ENCODE measurements at places on chromosomes 12 and 14.
A peak's percentile ranks its signal among the peaks of the same experiment; 100 is the strongest.

DNA sequence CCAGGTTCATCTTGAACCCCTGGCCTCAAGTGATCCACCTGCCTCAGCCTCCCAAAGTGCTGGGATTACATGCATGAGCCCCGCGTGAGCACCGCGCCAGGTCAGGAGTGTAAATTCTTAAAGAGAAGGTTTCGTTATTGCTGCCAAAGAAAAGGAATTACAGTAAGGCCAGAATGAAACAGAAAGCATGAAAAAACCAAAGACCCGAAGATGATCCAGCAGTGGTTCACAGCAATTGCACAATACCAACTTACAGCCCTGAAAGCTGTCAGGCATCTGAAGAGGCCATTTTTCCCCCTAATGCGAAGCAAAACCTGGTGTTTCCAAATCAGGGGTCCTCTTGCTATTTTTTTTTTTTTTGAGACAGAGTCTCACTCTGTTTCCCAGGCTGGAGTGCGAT, 10.3 kb downstream of the RBM23 start:
- no peak for DNase-seq

GRCh38 chr12:87439990-87440827, 589.0 kb downstream of the C12orf50 start:
- no peak for DNase-seq

DNA sequence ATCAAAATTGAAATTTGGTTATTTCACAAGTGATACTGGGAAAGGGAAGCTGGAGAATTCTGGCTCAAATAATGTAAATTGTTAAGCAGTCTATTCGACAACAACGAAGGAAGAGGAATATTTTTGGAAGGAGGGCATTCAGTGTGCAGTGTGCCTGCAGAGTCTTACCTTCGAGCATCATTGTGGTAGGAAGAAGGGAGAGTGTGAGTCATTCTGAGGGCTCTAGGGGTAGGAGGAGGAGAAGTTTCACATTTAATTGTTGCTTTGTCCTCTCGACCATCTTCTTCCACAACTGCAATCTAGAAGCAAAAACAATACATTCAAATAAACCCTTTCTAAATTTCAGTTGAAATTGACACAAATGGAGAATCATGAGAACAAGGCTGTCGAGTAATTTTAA, 263.0 kb downstream of the ACSS3 start:
- DNase-seq: no peak

DNA sequence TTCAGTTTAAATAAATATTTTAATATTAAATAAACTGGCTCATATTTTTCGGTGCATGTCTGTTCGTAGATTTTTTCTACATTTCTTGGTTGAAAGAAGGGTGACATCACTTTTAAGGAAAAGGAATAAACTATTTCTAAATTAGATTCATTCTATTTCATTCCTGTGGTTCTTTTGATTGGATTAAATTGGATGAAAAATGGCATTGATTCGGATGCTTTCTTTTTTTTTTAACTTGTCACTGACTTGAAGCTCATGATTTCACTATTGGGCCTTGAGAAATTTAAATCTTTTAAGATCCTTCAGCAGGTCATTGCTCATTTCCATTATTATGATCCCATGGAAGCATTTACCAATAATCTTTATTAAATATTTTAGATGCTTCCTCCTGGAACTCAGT, 113.1 kb upstream of the RASSF8 start:
- no peak for DNase-seq

GRCh38 chr14:93232159-93232558, 25.1 kb downstream of the UBR7 start:
- DNase-seq: no peak

GRCh38 chr12:66603461-66603860, 75.4 kb downstream of the GRIP1 start:
- DNase-seq: no peak

GRCh38 chr12:122423258-122424165, 1.0 kb upstream of the CLIP1 start:
- no peak for DNase-seq

- peak; percentile 16 for DNase-seq
Observed at GRCh38 chr12:6724409-6724797, 557 bp downstream of the COPS7A start.

- DNase-seq: no peak
Observed at GRCh38 chr14:35333797-35334743, 41.9 kb downstream of the PSMA6 start.

DNA sequence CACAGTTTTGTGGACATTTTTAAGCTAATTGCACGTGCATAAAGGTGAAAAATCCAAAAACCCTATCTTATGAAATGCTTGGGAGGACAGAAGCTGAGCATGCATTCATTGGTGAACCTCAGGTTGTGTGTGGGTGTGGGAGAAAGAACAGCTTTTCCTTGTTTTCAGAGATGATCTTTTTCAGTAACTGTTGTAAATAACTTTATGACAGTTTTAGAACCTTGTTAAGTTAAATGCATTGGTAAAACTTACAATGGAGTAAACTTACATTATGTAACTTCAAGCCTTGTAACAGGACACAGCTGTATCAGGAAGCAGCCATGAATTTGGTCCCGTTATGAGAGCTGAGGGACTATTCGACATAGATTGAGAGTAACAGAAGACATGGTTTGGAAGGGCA, 587.4 kb downstream of the GALC start:
- DNase-seq: no peak

DNA sequence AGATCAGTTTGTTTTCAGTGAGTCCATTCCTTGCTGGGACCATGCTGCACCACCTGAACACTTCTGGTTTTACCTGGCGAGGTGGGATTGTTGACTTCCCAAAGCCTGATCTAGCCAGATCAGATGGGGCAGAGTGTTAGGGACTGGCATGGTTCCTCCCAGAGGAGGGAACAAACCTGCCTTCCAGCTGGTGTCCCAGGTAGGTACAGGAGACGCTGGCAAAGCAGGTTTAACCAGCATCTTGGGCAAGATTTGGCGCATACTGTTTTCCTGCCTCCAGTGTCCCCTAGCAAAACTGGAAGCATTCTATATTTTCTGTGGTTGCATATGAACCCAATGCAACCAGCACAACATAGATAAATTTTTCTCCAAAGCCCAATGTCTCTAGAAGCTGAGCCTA, 14.6 kb upstream of the FOS start:
- DNase-seq: no peak

- no peak for DNase-seq
Observed at GRCh38 chr14:32494609-32495434, 165.7 kb downstream of the AKAP6 start.

- no peak for DNase-seq
Observed at GRCh38 chr14:39768589-39768988, 336.4 kb upstream of the FBXO33 start.

DNA sequence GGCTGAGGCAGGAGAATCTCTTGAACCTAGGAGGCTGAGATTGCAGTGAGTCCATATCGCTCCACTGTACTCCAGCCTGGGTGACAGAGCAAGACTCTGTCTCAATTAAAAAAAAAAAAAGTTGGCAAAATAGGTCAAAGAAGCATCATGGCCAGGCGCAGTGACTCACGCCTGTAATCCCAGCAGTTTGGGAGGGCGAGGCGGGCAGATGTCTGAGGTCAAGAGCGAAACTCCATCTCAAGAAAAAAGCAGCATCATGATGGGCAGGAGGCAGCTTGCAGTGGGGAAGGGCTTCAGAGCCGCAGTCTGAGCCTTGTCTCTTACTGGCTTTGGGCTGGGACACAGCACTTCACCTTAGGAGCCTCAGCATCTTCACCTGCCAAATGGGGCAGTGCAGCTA, 21.4 kb downstream of the TEAD4 start:
- no peak for DNase-seq

- no peak for DNase-seq
Observed at GRCh38 chr12:45234139-45234865, 18.4 kb downstream of the ANO6 start.
